ENCODE measurements at places on chromosomes 13 and 19. TPM values are rescaled to one million over a fixed set of nuclear protein-coding genes. Genes with fewer than 3 reads are reported as not detected.

- no peak for DNase-seq
These were observed 19.0 kb downstream of the SPC24 start for GRCh38 chr19:11136400-11137101.

- peak; percentile 92 for DNase-seq
These were observed 116.2 kb downstream of the TBC1D4 start for GRCh38 chr13:75365724-75366173.

KLF5 gene
- 53.7 TPM for total RNA-seq

DNA sequence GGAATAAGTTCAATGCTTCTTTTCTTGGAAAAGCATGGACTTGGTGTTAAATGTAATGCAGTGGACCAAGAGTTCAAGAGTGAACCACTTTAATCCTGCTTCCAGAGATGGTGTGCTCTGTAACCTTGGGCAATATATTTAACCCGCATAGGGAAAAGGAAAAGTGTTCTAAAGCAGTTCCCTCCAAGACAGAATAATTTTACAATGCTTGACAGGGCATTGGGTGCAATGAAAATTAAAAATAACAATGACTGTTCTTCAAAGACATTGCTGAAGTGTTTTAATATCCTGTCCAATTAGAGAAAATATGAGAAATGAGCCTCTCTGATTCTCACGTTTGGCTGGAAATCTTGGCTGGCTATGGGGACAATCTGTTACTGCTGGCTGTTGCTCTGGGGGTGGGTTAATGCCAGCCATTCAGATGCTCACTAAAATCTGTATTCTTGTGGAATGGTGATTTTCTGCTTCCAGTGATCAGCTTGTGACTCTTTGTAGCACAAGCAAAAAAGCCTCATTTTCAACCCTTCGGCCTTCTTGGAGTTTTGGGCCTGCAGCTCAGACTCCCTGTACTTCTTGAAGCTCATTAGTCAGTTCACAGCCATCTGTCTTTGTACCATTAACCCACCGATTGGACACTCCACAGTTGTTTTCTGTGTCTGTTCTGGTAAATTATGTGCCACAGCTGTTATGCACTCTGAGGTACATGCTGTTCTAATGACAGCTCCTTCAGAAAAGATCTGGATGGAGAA is 310.6 kb downstream of the LMO7 start:
- DNase-seq, result no peak

DNA sequence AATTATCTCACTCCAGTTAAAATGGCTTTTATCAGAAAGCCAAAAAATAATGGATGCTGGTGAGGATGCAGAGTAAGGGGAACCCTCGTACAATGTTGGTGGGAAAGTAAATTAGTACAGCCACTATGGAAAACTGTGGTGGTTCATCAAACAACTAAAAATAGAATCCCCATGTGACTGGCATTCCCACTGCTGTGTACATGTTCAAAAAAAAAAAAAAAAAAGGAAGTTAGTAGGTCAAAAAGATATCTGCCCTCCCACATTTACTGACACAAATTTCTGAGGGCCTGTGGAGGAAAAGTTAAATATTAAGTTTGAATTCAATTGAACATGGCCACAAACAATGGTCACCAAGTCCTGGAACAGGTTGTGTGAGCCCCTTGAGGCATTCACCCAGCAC is 9.8 kb upstream of the ZSCAN5A start:
- DNase-seq, result no peak

DNA sequence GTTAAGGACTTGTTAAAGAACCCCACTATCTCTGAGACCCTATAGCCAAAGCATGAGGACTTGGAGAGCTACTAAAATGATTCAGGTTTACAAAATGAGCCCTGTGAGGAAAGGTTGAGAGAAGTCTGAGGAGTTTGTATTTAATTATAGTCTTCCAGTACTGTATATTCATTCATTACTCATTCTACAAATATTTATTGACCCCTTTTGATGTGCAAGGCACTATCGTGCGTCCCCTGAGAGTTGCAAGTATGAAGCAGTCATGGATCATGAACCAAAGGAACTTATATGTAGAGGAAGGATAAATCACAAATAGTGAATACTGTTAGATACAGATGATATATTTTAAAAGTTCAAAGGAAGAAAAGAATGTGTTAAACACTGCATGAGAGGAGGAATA is 84.4 kb downstream of the DNAJC15 start:
- peak; percentile 53 for DNase-seq

DNA sequence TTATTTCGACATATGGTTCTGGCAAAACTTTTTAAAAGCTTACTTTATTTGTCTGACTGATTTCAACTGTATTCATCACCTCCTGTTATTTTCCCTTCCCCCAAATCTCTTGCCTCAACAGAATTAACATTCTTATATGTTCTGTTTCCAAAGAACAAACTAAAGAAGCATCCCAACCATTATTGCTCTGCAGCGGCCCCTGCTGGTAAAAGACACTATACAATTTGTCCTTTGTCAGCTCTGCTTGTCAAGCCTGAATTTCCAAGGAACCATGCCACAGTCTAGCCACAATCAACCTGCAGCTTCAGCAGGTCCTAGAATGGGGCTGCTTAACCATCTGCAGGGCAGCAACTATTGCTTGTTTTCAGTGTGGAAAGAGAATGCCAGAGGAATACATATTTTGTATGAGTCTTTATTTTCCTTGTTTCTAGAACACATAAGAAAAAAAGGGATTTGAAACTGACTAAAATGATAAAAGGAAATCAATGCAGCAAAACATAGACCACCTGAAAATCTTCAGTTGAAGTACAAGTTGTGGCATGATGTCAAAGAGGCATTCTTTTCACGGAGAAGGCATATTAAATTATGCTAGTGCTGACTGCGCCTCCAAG is 845.3 kb downstream of the DIAPH3 start:
- peak; percentile 65 for DNase-seq

All from PC-3 (cell line).